ENCODE measurements at places on chromosomes 2 and 18.

- no peak for DNase-seq
Measured at GRCh38 chr2:190504912-190505311, 29.6 kb downstream of the NEMP2 start.

DNA sequence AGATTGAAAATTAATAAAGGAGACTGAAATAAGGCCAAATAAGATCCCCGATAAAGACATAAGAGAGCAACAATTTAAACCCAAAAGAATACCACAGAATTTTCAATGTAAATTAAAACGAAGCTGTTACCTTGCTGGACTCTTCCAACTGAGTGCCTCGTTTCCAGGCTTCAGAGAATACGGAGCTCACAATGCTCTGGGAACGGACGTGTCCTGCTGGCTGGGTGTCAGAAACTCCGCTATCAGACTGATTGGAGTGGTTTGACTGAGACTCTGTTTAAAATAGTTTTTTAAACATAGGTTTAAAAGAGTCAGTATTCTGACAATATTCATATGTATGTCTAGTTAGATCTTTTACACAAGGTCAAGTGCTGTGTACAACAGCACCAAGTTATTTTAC, 90.4 kb downstream of the RAPH1 start:
- no peak for DNase-seq

GRCh38 chr2:174870787-174871186, 106.5 kb upstream of the CHRNA1 start:
- DNase-seq: no peak

GRCh38 chr18:25282282-25282681, 69.7 kb downstream of the ZNF521 start:
- DNase-seq: no peak

- DNase-seq: no peak
Measured at GRCh38 chr2:180463608-180464007, 456.5 kb upstream of the CWC22 start.

DNA sequence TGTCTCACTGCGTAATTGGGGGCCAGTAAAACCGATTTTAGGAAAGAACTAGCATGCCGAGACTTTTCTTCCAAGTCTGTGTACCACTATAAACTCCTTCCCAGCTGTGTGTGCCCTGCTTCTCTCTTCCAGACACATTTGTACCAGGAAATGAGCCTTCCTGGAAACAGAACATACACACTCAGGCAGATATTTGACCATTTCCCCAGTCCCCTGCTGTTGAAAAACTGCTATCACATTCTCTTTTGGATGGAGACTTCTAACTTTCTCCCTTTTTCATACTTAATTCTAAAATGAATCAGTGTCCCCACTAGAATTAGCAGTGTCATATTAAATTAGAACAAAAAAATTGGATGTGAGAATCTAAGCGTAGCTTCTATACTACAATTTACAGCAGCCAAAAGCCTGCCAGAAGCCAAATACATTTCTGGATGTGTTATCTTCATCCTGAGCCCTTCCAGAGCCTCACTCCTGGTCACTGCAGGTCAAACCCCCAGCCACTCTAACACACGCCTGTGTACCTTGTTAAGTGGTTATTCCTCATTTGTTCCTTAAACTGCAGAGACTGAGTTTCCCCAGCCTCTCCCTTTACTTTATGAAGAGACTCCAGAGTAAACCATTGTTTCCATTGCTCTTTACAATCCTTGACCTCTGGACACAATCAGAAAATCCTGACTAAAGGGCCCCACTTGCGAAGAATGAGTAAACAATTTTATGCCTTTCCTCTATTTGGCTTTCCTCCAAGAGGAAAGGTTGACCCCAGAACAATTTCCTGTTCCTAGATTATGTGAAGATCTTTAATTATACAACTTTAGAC, 20.4 kb downstream of the DSG4 start:
- DNase-seq: no peak

DNA sequence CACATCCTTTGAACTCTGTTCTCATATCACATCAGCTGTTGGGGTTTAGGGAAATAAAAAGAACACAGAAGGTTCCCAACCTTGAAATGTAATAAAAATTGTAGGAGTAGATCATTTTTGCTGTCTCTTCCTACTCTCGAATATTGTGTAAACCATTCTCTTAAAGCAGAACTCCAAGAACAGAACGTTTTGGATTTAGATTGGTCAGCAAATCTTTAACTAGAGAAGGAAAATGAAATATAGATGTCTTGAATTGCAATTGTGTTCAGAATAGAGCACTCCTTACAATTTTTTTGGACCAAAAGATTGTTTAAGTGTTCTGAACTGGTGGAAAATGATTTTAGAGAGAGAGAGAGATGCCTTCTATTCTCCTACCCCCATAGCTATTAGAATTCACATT, 23.9 kb upstream of the THSD7B start:
- no peak for DNase-seq
